H9 (cell line): ENCODE measurements at places on chromosomes 16 and 17. TPM values are rescaled to one million over a fixed set of nuclear protein-coding genes. Genes with fewer than 3 reads are reported as not detected.

Gene RNFT1
- total RNA-seq: 6.8 and 8.8 TPM in 2 replicates

Gene KCNJ18
- not detected in 2 replicates for total RNA-seq

Gene CRYBA1
- total RNA-seq: not detected in 2 replicates

Gene MMP28
- not detected in 2 replicates for total RNA-seq

Gene SDK2
- total RNA-seq: 7.9 and 9.1 TPM in 2 replicates

DNA sequence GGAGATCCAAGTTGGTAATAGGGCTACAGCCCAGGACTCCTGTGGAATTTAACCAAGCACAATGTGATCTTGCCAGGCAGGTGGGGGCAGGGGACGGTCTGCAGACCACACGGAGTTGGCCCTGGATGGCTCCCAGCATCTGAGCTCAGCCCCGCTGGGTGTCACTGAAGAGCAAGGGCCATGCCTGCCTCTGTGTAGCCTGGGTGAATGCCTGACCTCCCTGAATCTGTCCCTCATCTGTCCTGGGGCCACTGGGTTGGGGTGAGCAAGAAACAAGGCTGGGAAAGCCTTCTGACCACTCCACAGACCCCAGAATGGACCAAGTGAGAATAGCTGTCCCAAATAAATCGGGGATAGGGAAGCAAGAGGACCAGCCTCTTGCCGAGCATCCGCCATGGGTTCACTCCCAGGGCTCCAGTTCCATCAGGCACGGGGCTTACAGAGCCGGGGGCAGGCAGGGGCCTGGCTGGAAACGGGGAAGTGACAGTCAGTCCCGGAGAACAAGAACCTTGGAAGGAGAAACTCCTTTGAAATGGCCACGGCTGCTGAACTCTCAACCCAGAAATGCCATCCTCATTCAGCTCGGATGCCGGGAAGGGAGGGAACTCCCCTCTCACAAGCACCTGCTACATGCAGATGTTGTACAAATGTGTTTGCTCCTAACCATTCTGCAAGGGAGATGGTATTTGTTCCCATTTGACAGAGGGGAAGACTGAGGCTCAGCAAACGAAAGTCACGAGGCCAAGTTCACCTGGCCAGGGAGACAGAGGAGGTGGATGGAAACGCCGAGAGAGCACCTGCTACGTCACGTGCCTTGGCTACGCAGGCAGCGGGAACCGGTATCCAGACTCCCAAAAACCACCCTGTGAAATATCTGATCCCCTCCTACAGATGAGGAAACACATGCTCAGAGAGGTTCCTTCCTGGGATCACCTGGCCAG, 50.0 kb downstream of the RMI2 start:
- H3K4me3 ChIP-seq: no peak overlapping the region
- H3K36me3 ChIP-seq: no peaks in the 10 kb centered on the region
- no peak for DNase-seq
- H3K4me1 ChIP-seq: no peaks in the 10 kb centered on the region
- no peak overlapping the region for H3K27ac ChIP-seq
- no peaks in the 10 kb centered on the region for H3K27me3 ChIP-seq

DNA sequence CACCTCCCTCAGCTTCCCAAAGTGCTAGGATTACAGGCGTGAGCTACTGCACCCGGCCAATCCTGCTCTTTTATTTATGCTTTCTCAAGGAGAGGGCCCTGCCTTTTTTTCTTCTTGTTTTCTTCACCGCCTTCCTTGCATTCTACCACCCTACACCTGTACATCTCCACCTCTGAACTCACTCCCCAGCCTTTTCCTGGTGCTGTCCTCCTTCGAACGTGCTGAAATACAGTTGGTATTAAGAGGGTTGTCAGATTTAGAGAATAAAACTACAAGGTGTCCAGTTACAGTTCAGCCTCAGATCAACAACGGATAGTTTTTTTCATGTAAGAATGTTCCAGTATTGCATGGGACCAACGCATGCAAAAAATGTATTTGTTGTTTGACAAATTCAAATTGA, 1.7 kb downstream of the PIRT start:
- H3K27me3 ChIP-seq: no peaks in the 10 kb centered on the region
- H3K4me1 ChIP-seq: peaks cover 2% of the 10 kb centered on the region; the same call in 1 of the 2 replicates
- no peak for DNase-seq
- no peaks in the 10 kb centered on the region for H3K36me3 ChIP-seq

- no peaks in the 10 kb centered on the region for H3K4me1 ChIP-seq
- no peak overlapping the region for H3K4me3 ChIP-seq
- H3K27me3 ChIP-seq: no peaks in the 10 kb centered on the region
- H3K27ac ChIP-seq: no peak overlapping the region
- H3K36me3 ChIP-seq: peaks cover 30% of the 10 kb centered on the region
- no peak for DNase-seq
Observed at GRCh38 chr17:4040784-4041183, 76.5 kb upstream of the ATP2A3 start.

DNA sequence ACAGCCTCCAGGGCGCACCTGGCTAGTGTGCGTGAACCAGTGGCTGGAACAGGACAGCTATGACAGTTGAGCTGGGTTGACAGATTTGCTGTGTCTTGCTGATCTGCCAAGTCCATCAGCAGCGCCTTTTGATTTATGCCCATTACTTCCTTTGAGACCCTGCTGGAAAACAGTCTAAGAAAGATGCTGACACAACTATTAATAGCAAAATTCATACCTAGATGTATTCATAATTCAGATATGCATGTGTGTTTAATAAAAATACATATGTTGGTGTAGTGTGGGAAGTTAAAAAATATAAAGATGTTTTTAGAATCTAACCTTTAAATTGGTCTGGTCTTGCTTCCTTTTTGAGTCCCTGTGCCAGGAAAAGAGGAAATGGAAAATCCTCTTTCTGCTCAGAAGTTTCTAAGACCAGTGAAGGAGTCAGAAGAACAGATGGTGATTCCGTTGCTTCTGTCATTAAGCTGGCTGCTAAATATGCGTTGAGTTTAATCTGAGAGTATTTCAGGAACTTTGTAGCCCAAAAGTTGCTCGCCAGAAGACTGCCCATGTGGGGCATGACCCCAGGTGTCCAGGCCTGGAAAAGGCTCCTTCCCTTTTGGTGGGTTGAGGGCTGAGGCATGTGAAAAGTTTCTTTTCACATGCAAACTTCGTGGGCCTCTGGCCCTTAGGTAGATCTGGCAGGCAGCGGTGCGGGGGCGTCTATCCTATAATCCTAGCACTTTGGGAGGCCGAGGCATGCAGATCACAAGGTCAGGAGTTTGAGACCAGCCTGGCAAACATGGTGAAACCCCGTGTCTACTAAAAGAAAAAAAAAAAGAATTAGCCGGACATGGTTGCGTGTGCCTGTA, 40.0 kb upstream of the ENDOV start:
- H3K4me1 ChIP-seq: no peaks in the 10 kb centered on the region
- H3K27ac ChIP-seq: no peak overlapping the region
- H3K4me3 ChIP-seq: no peak overlapping the region
- H3K36me3 ChIP-seq: peaks cover 22% of the 10 kb centered on the region
- no peak for DNase-seq

- 0 out of 3 replicates have a peak, but pooled peaks cover 3% of the 10 kb centered on the region for H3K36me3 ChIP-seq
- DNase-seq: no peak
- no peak overlapping the region for H3K4me3 ChIP-seq
- H3K27ac ChIP-seq: no peak overlapping the region
- no peaks in the 10 kb centered on the region for H3K27me3 ChIP-seq
Observed at GRCh38 chr16:4395055-4395726, 21.2 kb downstream of the CORO7 start.

- no peak for DNase-seq
- H3K27me3 ChIP-seq: no peaks in the 10 kb centered on the region
- H3K36me3 ChIP-seq: peaks cover 8% of the 10 kb centered on the region; the same call in 1 of the 2 replicates
Observed at GRCh38 chr16:22684574-22685458, 129.1 kb upstream of the HS3ST2 start.

DNA sequence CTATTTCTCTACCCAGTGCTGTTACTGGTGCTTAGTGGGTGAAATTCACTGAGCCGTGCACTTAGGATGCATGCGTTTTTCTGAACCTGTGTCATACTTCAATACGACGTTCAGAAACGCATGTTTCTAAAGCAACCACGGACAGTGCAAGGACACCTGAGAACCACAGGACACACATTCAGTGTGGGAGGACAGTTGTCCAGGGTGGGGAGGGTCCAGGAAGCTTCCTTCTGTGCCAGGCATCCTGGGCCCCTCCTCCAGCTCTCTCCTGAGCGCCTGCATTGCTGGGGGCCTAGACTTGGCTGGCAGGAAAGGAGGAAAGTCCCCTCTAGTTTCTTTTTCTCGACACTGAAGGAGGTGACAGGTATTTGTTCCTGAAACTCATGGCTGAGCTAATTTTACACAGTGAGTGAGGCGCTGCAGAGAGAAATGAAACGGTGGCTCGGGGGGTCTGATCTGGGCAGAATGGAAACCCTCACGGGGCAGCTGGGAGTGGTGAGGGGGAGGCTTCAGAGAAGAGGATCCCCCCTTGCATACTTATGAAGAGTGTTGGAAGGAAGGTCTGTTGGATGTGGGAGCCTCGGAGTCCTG, 89.9 kb downstream of the IRF8 start:
- H3K27me3 ChIP-seq: no peaks in the 10 kb centered on the region
- no peak overlapping the region for H3K4me3 ChIP-seq
- no peaks in the 10 kb centered on the region for H3K4me1 ChIP-seq

DNA sequence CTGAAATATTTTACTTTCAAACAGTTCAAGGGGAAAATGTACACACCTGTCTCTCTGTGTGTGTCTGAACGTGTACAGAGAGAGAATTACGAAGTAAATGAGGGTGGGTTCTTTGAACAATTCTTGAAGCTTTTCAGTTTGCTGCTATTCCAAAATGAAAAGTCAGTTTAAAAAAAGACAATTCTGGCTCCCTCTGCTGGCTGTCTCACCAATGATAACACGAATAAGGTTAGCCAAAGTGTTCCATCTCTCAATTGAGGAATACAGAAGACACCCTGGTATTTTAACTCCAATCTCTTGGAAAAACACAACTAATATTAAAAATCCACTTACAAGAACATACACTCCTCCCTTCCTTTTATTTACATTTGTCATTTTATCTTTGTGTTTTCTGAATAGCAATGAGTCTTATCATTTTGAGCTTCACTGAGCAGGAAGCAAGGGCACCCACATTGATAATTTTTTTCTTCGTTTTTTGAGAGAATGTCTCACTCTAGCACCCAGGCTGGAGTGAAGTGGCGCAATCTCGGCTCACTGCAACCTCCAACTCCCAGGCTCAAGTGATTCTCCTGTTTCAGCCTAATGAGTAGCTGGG, 20.5 kb downstream of the EFTUD2 start:
- H3K4me1 ChIP-seq: no peaks in the 10 kb centered on the region
- no peaks in the 10 kb centered on the region for H3K27me3 ChIP-seq
- no peak for DNase-seq
- peaks cover 86% of the 10 kb centered on the region for H3K36me3 ChIP-seq

GRCh38 chr16:89917773-89918452, 749 bp upstream of the MC1R start:
- no peak overlapping the region for H3K27ac ChIP-seq
- no peaks in the 10 kb centered on the region; the same call in 1 of the 2 replicates for H3K4me1 ChIP-seq
- no peaks in the 10 kb centered on the region for H3K27me3 ChIP-seq
- no peaks in the 10 kb centered on the region; the same call in 1 of the 2 replicates for H3K36me3 ChIP-seq
- H3K4me3 ChIP-seq: peak overlapping the region; percentile 78
- DNase-seq: peak; percentile 77

- H3K27me3 ChIP-seq: no peaks in the 10 kb centered on the region
- H3K36me3 ChIP-seq: no peaks in the 10 kb centered on the region
- no peak overlapping the region for H3K4me3 ChIP-seq
- DNase-seq: no peak
- no peak overlapping the region for H3K27ac ChIP-seq
Observed at GRCh38 chr16:3861808-3862451, 18.6 kb downstream of the CREBBP start.

DNA sequence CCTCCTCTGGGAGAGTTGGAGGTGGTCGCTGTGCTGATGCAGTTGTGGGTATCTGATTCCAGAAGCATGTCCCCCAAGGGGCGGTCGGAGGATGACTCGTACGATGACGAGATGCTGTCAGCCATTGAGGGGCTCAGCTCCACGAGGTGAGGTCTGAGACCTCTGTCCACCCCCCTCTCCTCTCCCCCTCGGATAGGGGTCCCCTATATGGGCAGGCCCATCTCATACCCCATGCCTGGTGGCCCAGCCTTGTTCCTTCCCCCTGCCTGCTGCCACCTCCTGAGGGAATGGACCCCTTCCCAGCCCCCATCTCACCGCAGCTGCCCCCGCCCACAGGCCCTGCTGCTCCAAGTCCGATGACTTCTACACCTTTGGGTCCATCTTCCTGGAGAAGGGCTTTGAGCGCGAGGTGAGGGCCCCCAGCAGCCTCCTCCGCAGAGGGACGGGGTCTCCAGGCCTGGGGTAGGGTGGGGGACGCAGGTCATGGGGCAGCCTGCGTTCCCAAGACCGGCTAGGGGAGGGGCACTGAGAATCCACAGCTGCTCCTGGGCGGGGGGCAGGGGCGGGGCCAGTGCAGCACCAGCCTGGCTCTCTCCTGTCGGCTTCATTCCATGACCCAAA, 39.2 kb downstream of the ADCY7 start:
- DNase-seq: no peak
- H3K4me1 ChIP-seq: no peaks in the 10 kb centered on the region
- H3K27me3 ChIP-seq: no peaks in the 10 kb centered on the region

GRCh38 chr17:42362245-42362961, 25.8 kb downstream of the STAT3 start:
- no peak for DNase-seq
- H3K36me3 ChIP-seq: no peaks in the 10 kb centered on the region
- H3K4me3 ChIP-seq: no peak overlapping the region

GRCh38 chr17:53227514-53227913, 595.2 kb upstream of the KIF2B start:
- no peaks in the 10 kb centered on the region for H3K4me1 ChIP-seq
- no peak overlapping the region for H3K27ac ChIP-seq
- H3K36me3 ChIP-seq: no peaks in the 10 kb centered on the region
- no peak overlapping the region for H3K4me3 ChIP-seq

DNA sequence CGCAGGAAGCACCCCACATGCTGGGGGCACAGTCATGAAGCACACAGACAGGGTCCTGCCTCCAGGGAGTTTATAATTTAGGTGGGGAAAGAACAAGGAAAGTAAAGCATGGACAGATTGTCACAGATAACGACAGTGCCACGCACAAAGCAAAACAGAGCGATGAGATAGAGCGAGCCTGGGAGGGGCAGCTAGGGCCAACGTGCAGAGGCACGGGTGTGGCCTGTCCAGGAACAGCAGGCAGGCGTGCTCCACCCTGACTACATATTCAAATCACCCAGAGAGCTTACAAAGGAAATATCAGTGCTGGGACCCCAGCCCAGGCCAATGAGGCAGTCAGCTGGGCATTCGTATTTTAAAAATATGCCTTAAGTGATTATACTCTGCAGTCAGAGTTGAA, 16.8 kb downstream of the LGALS9 start:
- no peaks in the 10 kb centered on the region; the same call in 1 of the 2 replicates for H3K4me1 ChIP-seq
- no peaks in the 10 kb centered on the region for H3K36me3 ChIP-seq
- H3K27me3 ChIP-seq: no peaks in the 10 kb centered on the region
- no peak overlapping the region for H3K27ac ChIP-seq

GRCh38 chr16:16908077-16908476, 529.1 kb downstream of the NPIPA7 start:
- H3K27ac ChIP-seq: no peak overlapping the region
- H3K4me3 ChIP-seq: no peak overlapping the region
- no peak for DNase-seq
- H3K4me1 ChIP-seq: no peaks in the 10 kb centered on the region

DNA sequence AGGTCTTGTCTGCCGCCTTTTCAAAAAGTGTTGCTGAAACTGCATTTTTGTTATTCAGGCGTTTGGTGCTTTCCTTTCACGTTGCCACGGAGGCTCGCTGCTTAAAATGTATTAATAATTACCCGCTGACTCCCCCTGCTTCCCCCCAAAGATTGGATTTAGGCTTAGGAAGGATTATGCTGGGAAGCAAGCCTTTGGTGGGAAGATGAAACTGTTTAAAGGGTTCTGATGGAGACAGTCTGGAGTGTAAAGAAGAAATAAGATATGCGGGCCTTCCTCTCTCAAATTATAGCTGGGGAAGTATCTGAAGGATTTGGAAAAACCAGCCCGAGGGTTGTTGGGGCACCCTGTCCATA, 1.1 kb downstream of the KSR1 start:
- no peaks in the 10 kb centered on the region; the same call in 1 of the 2 replicates for H3K27me3 ChIP-seq
- DNase-seq: no peak
- H3K4me3 ChIP-seq: peak overlapping the region; percentile 92
- H3K27ac ChIP-seq: no peak overlapping the region
- H3K36me3 ChIP-seq: peaks cover 2% of the 10 kb centered on the region; the same call in 1 of the 3 replicates
